Aorta (tissue), 5 donors: ENCODE measurements at places on chromosomes 4 and X. TPM values are rescaled to one million over a fixed set of nuclear protein-coding genes. Genes with fewer than 3 reads are reported as not detected.

- no peak for DNase-seq
- no peaks in the 10 kb centered on the region for H3K4me1 ChIP-seq
- H3K27ac ChIP-seq = no peak overlapping the region
- H3K27me3 ChIP-seq = no peaks in the 10 kb centered on the region
Observed at GRCh38 chr4:20299515-20299914, 47.8 kb downstream of the SLIT2 start.

GRCh38 chr4:184968784-184969201, 49.5 kb upstream of the HELT start:
- H3K27me3 ChIP-seq = no peaks in the 10 kb centered on the region
- no peaks in the 10 kb centered on the region for H3K4me1 ChIP-seq
- no peak overlapping the region for H3K27ac ChIP-seq
- H3K4me3 ChIP-seq = no peak overlapping the region

DNA sequence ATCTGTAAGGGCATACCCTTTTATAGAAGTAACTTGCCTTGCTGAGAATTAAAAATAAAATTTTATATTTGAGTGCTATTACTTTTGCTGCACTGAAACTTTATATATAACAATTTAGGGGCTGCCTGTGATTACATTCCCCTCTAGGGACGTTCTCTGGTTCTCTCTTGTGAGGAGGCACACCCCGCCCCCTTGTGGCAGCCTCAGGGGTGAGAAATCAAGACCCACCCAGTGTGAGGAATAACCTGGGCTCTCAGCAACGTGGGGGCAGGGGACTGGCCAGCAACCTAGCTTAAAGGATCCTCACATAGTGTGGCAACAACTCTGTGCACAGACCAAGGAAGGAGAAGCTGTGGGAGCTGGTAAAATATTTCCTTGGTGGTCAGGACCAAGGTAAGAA, 43.7 kb downstream of the MAGEA9 start:
- H3K4me1 ChIP-seq = no peaks in the 10 kb centered on the region
- no peak overlapping the region for H3K27ac ChIP-seq
- no peak for DNase-seq
- no peak overlapping the region for H3K4me3 ChIP-seq

UGT2A1 gene
- total RNA-seq = not detected
